ENCODE measurements at places on chromosomes 13 and 19.

- peak; percentile 87 for DNase-seq
Observed at GRCh38 chr13:110644892-110645521, 29.7 kb downstream of the NAXD start.

GRCh38 chr19:55258476-55258827 lies 365 bp downstream of the PPP6R1 start:
- no peak for DNase-seq

GRCh38 chr19:40596608-40597328 lies 4.4 kb upstream of the LTBP4 start:
- DNase-seq, result no peak

GRCh38 chr13:60690604-60691003 lies 293.6 kb downstream of the TDRD3 start:
- DNase-seq, result no peak

- DNase-seq, result no peak
Observed at GRCh38 chr13:22967669-22968068, 213.1 kb upstream of the SGCG start.

- DNase-seq, result no peak
Observed at GRCh38 chr19:47190167-47190727, 40.8 kb downstream of the BBC3 start.

DNA sequence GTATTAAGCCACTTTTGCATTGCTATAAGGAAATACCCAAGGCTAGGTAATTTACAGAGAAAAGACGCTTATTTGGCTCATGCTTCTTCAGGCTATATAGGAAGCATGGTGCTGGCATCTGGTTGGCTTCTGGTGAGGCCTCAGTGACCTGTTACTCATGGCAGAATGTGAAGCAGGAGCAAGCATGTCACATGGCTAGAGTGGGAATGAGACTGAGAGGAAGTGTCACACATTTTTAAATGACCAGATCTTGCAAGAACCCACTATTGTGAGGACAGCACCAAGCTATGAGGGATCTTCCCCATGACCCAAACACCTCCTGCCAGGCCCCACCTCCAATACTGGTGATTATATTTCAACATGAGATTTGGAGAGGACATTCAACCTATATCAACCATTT lies 25.7 kb upstream of the IGFL4 start:
- DNase-seq, result no peak

GRCh38 chr13:30805603-30806011 lies 70.3 kb downstream of the ALOX5AP start:
- DNase-seq, result no peak

DNA sequence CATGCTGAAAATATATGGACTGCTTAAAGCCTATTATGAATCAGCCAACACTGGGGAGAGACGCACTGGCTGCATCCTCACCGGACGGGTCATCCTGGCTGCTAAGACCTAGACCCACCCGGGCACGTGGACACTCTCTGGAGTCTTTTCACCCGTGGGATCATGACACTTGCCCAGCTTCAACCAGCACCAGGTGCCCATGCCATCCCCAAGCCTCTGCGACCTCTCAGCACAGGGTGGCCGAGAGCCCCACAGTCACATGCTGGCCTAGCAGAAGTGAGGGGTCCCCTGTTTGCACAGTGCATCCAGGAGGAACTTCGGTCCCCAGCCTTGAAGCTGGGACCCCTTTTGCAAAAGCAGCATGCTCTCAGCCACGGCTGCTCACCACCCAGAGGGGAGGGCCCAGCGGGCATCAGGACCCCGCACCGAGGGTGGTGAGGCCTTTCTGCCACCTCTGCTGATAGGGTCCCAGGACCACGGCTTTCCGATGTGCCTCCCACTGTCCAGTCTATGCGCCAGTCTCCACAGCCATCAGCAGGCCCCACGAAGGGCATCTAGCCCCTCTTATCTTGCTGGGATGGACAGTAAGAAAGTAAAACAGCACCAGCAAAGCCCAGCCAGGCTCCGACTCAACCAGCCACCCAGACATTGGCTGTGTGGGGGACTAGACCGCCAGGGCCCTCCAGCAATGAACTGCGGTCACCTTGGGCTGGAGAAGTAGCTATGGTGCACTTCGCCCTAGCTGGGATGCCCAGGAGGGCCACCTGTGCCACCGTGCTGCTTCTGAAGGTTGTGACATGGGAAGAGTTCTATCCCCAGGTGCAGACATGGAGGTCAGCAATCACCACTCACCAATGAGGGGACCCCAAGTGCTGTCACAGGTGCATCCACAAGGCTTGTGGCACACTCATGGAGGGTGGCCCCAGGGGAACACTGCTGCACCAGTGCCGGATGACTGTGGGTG lies 73.1 kb downstream of the CEBPG start:
- DNase-seq, result no peak

DNA sequence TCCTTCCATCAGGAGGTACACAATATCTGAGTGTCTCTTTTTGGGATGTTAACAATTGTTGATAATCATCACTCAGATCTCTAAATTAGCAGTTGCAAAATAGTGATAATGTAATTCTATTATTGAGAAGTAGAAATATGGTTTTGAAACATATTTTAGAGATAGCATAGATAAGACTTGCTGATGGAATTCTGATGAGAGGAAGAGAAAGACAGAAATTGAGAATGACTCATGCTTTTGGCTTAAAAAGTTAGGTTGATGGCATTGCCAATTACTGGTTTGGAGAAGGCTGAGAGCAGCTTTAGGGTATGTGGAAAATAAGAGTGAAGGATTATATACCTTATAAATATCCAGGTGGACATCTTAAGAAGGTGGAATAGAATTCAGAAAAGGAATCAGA lies 106.4 kb upstream of the EDNRB start:
- no peak for DNase-seq

DNA sequence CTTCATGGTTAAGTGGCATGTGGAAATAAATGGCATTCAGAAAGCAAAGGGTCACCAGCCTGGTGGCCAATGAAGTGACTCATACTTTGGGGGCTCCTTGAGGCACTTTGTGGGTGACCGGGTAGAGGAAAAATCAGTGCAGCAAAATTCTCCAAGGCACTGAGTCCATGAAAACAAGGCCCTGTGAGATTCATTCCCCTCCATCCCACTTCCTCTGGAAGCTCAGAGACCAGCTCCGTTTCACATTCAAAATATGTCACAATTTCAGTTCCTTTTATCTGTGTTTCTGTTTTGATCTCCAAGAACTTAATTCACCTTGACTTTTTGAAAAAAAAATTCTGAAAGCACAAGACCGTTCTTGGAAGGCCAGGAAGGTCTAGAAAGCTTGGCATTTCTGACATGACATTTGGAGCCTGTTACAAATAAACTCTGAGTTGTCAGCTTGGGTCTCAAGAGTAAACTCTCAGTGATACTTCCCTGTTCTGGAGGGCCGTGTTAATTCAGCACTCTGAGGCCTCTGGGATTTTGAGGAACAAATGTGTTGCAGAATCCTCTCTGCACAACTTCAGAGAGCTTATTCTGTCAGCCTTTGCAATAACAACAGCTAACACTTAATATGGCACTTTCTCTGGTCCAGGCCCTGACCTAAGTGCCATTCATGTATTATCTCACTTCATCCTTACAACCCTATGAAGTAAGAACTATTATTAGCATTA lies 6.8 kb downstream of the CYSLTR2 start:
- DNase-seq, result no peak

- peak; percentile 97 for DNase-seq
Observed at GRCh38 chr19:44499962-44500949, at the start of gene ZNF180. ZNF180 (minus strand) TSS chr19:44500522; CDS start chr19:44497334, 3,188 bp downstream.

- DNase-seq, result no peak
Observed at GRCh38 chr13:57056601-57057180, 84.0 kb upstream of the PRR20A start.

- DNase-seq, result no peak
Observed at GRCh38 chr13:21831654-21832324, 160.9 kb downstream of the FGF9 start.

GRCh38 chr13:93118081-93118615 lies 108.5 kb upstream of the GPC6 start:
- DNase-seq, result no peak

- no peak for DNase-seq
Observed at GRCh38 chr13:95480131-95480545, 72.4 kb upstream of the CLDN10 start.

- DNase-seq, result no peak
Observed at GRCh38 chr13:97797553-97797952, 155.9 kb upstream of the IPO5 start.

DNA sequence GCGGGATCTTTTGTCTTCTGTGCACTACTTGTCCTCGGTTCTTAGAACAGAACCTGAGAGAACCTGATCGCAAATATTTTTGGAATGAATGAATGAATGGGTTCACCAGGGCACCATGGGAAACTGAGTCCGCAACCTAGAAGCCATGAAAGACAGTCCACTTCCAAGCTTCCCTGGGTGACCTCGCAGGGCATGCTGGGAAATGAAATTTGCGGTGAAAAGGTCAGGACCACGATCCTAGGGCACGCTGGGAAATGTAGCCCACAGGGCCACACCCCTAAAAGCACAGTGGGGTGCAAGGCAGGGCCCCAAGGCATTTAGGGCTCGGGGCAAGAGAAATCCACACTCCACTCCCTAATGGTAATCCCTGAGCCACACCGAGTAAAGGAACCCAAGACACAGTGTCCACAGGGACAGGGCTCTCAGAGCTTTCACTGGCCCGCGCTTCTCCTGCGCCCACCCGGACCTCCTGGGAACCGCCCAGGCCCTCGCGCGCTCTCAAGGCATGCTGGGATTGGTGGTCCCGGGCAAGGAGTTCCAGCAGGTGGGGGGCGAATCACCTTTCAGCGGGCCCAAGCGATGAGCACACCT lies 1.1 kb upstream of the PPP1R12C start:
- DNase-seq, result peak; percentile 73

- DNase-seq, result no peak
Observed at GRCh38 chr19:10784257-10784656, 51.8 kb downstream of the TMED1 start.

- DNase-seq, result no peak
Observed at GRCh38 chr13:102369302-102369701, 32.5 kb downstream of the FGF14 start.

DNA sequence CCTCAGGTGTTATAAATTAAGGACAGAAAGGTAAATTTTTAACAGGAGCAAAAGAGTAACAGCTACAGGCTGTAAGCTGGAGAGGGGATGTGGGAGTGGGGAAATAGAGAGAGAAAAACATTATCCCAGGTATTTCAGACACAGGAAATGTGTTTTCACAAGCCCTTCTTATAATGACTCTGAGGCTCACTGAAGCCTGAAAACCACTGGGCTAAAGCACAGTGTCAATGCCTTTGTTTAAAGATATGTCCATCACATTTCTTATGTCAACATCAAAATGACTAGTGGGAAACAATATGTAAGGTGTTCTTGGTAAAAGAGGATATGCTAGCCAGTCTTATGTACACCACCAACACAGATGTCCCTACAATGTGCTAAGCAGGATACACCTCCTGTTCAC lies 365.9 kb downstream of the FGF14 start:
- no peak for DNase-seq

- no peak for DNase-seq
Observed at GRCh38 chr13:46926916-46927590, 30.2 kb upstream of the HTR2A start.

- no peak for DNase-seq
Observed at GRCh38 chr13:111575719-111576118, 255.3 kb downstream of the TEX29 start.

DNA sequence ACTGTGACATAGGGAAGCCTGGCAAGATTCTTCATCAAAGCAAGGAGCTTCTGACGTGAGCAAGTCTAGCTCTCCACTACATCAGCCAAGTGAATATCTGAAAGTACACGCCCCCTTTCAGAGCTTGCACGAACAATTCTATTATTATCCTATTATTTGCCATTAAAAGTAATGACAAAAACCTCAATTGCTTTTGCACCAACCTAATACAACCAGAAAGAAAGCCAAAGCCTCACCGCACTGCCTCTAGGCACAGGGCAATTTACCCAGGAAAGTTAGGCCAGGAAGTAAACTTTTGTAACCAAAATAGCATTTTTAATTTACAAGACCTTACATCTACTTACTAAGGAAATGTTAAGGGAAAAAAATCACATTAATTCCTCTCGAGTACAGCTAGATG lies 41.2 kb downstream of the LATS2 start:
- no peak for DNase-seq

- DNase-seq, result no peak
Observed at GRCh38 chr13:28753208-28753892, 34.6 kb upstream of the SLC46A3 start.

- DNase-seq, result no peak
Observed at GRCh38 chr19:44866664-44867063, 20.6 kb downstream of the NECTIN2 start.

DNA sequence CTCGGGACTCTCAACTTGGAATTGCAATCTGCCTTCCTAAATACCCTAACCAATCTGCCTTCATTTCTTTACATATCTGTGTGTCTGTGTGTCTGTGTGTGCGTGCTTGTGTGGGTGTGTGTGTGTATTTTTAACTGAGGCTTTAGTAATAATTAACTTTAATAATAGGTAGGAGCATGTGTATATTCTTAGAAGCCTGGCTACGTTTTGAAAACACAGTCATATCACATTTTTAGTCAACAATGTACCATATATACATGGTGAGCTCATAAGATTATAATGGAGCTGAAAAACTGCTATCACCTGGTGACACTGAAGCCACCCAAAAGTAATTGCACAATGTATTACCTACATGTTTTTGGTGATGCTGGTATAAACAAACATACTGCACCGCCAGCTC lies 65.4 kb upstream of the ATXN8OS start:
- no peak for DNase-seq

GRCh38 chr19:17112700-17113099 lies 37.1 kb downstream of the MYO9B start:
- no peak for DNase-seq
